ENCODE measurements at places on chromosomes 13 and 19.

DNA sequence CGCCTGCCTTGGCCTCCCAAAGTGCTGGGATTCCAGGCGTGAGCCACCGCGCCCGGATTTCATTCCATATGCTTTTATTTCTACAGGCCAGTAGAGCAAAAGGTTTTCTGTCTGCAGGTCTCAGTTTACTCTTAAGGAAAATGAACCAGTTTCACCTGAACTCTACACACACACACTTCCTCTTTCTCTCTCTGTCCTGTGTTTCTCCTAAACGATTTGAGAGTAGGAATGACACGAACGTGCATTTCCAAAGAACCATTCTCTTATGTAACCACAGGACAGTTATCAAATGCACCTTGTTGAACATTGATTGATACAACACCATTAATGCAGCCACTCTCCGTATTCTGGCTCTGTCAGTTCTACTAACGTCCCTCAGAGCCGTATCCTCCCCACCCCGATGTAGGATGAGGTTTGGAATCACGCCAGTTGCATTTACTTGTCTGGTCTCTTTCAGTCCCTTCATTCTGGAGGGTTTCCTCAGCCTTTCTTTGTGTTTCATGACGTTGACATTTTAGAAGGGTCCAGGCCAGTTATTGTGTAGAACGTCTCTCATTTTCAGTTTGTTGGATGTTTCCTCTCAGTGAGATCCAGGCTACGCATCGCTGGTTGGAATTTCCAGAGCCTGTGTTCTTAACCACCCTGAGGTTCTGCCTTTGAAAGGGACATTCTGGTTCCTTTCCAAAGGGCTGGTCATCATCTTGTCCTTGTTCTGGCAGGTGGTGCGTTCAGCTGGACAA is 36.0 kb downstream of the BICRA start:
- DNase-seq, result no peak

- no peak for DNase-seq
Measured at GRCh38 chr13:41408121-41408520, 49.2 kb upstream of the RGCC start.

DNA sequence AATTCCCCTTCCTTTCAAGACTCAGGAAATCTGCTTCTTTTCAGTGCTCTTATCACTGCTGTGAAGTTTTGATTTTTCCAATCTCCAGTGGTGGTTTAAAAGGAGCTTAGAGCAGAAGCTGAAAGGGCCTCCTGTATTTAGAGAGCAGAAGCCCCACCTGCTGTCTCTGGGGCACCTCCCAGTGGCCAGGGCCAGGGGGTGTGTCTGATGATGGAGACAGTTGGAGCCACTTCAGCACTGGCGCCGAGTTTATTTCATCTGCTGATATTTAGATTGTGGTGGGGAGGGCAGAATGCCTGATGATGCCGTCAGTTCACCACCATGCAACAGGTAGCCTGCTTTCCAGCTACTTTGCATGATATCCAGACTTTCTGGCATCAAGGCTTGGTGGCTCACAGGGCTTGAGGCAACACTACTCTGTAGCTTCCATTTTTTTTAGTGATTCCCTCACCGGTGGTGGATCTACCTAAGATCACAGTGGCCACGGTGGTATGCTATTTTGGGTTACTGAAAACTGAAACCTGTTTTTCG is 371.9 kb downstream of the KCNRG start:
- peak; percentile 29 for DNase-seq

DNA sequence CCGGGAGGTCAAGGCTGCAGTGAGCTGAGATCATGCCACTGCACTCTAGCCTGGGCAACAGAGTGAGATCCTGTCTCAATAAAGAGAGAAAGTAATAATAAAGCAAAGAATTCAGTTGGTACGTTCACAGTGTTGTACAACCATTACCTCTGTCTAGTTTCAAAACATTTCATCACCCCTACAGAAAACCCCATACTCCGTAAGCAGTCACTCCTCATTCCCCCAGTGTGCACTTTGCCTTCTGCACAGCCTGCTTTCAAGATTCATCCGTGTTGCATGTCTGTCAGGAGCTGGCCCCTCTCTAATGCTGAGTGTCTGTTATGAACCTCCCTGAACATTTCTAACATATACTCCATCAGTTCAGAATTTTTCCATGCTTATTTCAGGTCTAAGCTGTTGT is 9.4 kb downstream of the POLD1 start:
- no peak for DNase-seq

GRCh38 chr13:111347438-111347837 is 27.0 kb downstream of the TEX29 start:
- no peak for DNase-seq

- no peak for DNase-seq
Measured at GRCh38 chr19:10021863-10022262, 8.6 kb downstream of the RDH8 start.

GRCh38 chr19:17357724-17358123 is 19.4 kb downstream of the PLVAP start:
- DNase-seq, result no peak

DNA sequence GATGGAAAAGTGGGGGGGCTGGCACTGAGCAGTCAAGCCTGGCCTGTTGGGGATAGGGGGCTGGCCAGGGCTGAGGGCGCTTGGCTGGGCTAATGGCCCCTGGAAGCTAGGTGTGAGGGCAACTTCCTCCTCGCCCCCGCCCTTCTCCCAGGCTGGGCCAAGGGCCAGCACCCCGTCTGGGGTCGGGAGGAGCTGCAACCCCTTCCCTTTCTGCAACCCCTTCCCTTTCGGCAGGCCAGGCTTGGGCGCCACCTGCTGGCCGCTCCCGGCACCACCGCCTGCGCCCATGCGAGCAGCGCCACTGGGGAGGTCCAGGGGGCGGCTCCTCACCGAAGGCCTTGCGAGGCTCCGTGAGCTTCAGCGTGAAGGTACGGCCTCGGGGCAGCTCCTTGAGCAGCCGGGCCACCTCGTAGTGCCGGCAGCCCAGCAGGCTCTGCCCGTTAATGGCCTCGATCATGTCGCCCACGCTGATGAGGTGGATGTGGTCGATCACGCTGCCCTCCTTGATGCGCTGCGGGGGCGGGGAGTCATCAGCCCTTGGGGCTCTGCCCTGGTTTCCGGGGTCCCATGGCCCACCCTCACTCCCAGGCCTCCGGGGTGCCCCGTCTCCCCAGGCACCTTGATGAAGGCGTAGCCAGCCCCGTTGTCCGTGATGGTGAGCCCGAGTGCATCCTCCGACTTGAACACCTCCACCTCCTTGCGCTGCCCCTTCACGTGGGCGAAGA is 5.0 kb upstream of the PTGER1 start:
- peak; percentile 82 for DNase-seq

DNA sequence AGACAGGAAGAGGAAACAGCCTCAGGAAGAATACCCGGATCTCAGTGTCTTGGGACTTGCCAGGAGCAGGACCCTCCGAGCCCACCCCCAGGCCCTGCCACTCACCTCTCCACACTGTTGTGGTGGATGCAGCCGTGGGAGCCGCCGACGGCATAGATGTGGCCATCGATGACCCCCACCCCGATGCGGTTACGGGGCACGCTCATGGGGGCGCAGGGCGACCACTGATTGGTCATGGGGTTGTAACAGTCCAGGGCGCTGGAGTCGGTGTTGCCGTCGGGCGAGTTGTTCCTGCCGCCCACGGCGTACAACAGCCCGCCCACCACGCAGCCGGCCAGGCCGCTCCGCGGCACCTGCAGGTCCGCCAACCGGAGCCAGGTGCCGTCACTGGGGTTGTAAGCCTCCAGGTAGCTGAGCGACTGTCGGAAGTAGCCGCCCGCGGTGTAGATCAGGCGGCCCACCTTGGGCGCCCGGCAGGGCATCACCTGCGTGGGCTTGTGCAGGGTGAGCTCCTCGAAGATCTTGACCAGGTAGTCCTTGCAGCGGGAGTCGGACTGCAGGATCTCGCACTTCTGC is 11.6 kb downstream of the KEAP1 start:
- no peak for DNase-seq

- DNase-seq, result no peak
Measured at GRCh38 chr19:2457394-2458037, 757 bp upstream of the LMNB2 start.

DNA sequence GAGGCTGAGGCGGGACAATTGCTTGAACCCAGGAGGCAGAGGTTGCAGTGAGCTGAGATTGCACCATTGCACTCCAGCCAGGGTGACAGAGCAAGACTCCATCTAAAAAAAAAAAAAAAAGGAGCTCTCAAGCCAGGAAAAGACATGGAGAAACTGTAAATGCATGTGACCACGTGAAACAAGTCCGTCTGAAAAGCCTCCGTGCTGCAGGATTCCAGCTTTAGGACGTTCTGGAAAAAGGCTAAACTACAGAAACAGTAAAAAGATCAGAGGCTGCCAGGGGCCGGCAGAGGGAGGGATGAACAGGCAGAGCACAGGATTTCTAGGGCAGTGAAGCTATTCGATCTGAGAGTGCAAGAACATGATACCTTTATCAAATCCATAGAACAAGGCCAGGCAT is 40.7 kb upstream of the NDUFS7 start:
- DNase-seq, result no peak

GRCh38 chr13:111597191-111597611 is 276.8 kb downstream of the TEX29 start:
- DNase-seq, result no peak

DNA sequence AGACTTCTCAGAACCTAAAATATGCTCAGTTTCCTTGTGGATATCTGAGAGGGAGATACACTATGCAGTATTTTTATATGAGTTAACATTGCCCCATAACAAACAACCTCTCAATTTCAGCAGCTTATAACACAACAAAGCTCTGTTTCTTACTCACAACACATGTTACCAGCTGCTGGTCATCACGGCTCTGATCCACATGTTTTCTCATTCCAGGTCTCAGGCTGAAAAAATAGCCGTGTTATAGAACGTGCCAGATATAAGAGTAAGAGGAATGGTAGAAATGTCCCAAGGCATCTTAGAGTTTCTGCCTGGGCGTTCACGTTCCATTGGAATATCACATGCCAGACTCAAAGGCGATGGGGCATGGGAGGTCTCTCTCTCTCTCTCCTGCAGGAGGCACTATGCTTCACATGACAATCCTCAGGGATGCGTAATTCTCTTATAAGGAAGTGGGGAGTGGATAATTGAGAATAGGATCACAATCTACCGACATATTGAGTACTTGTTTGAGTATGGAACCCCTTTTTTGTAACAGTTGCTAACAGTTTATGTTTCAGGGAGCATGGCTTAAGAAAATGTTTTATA is 246.6 kb downstream of the NHLRC3 start:
- DNase-seq, result no peak

DNA sequence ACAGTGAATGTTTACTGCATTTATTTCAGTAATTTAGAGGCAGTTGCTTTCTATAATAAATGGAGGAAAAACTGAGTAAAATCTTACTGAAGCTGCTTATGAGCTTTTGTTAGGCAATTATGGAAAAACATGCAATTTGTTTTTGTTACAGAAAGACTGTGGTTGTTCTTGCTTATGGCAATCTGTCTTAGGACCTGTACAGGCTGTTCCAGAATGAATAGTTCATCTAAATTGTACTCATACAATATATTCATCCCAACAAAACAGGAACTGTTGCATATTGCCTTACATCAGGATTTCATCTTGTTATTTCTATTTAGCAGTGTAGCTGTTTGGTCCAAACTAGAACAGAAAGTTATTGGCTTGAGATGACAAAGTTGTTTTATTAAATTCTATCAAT is 199.2 kb downstream of the NALCN start:
- DNase-seq, result no peak

- no peak for DNase-seq
Measured at GRCh38 chr13:90933097-90933826, 414.2 kb upstream of the MIR17HG start.
